Thymus (tissue), 14 donors: ENCODE measurements at places on chromosomes 4 and X. TPM values are rescaled to one million over a fixed set of nuclear protein-coding genes. Genes with fewer than 3 reads are reported as not detected.

RTL3 gene
- 0.09 TPM for total RNA-seq

RNF4 gene
- total RNA-seq, result 43.1 TPM

CENPC gene
- 33.7 TPM for total RNA-seq

CDX4 gene
- not detected for total RNA-seq

FHL1 gene
- total RNA-seq, result 6.1 TPM

C4orf50 gene
- total RNA-seq, result 0.66 TPM

WAS gene
- total RNA-seq, result 34.7 TPM

PAGE5 gene
- total RNA-seq, result 0.14 TPM

EDA2R gene
- total RNA-seq, result 2.2 TPM

PNMA6A gene
- 0.71 TPM for total RNA-seq

GUCY1A1 gene
- total RNA-seq, result 16.6 TPM

TMEM129 gene
- 15.1 TPM for total RNA-seq

GNRHR gene
- total RNA-seq, result not detected

GLOD5 gene
- total RNA-seq, result not detected

NAT8L gene
- 0.09 TPM for total RNA-seq

PRR32 gene
- total RNA-seq, result not detected

APLN gene
- total RNA-seq, result 0.90 TPM

SNX12 gene
- 29.7 TPM for total RNA-seq

MAGEA8 gene
- total RNA-seq, result not detected

JADE3 gene
- 4.4 TPM for total RNA-seq

GRIA3 gene
- total RNA-seq, result 0.61 TPM

P2RY4 gene
- total RNA-seq, result not detected

GPRIN3 gene
- total RNA-seq, result 3.4 TPM

GAGE13 gene
- not detected for total RNA-seq

SPATA18 gene
- 1.6 TPM for total RNA-seq

MAGEC1 gene
- total RNA-seq, result not detected

TMEM255A gene
- 3.3 TPM for total RNA-seq

GALNTL6 gene
- 0.05 TPM for total RNA-seq

AADAT gene
- total RNA-seq, result 1.7 TPM

NUDT11 gene
- total RNA-seq, result 5.2 TPM

CDS1 gene
- total RNA-seq, result 2.0 TPM

MTMR8 gene
- 2.1 TPM for total RNA-seq

EFHC2 gene
- 0.80 TPM for total RNA-seq

CCNA2 gene
- 76.3 TPM for total RNA-seq

RNF128 gene
- total RNA-seq, result 0.90 TPM

SPANXA1 gene
- total RNA-seq, result 0.09 TPM

IL13RA2 gene
- 1.7 TPM for total RNA-seq

CT55 gene
- not detected for total RNA-seq

ABLIM2 gene
- total RNA-seq, result 1.0 TPM

UPF3B gene
- total RNA-seq, result 5.0 TPM

TEX13C gene
- not detected for total RNA-seq

ALAS2 gene
- 16.9 TPM for total RNA-seq

PAGE4 gene
- 0.80 TPM for total RNA-seq

CSAG3 gene
- 0.52 TPM for total RNA-seq

DUSP21 gene
- not detected for total RNA-seq

CCSER1 gene
- total RNA-seq, result 8.7 TPM

TEX11 gene
- 0.14 TPM for total RNA-seq

NLRP2B gene
- not detected for total RNA-seq

SSX2B gene
- not detected for total RNA-seq
